Hindlimb muscle (tissue), 1 donor: ENCODE measurements at places on chromosomes 1 and 21.
A peak's percentile ranks its signal among the peaks of the same experiment; 100 is the strongest.

GRCh38 chr1:36803868-36804570, 230.3 kb downstream of the GRIK3 start:
- no peak for DNase-seq

DNA sequence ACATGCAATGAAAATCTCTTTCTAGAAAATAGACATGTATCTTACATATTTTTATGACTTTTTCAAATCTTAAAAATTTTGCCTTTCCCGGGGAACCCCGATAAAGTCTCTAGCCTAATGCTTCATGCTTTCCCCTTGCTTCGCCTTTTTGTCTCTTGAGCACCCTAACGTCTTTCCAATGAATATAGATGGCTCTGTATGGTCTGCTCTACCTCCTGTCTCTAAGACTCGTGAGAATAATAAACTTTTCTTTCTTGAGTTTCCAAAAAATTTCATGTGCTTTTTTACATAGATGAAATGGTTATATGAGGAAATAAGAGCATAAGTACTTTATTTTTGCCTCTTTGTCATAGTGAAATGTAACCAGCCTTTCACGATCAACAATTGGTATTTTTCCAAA, 202.6 kb downstream of the PDE4B start:
- DNase-seq = no peak

GRCh38 chr1:41355356-41355755, 5.9 kb upstream of the FOXO6 start:
- DNase-seq = no peak

DNA sequence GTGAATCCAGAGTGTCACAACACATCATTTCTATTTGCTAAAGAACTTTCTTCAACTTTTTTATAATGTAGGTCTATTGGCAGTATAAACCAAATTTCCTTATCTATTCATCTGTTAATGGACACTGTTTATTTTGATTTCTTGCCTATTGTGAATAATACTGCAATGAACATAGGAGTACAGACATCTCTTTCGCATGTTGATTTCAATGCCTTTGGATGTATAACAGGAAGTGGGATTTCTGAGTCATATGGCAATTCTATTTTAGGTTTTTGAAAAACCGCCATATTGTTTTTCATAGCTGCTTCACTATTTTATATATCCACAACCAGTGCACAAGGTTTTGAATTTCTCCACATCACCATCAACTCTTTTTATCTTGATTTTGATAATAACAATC, 198.7 kb downstream of the KCNT2 start:
- no peak for DNase-seq

- DNase-seq = no peak
Observed at GRCh38 chr21:41823906-41824305, 55.2 kb downstream of the PRDM15 start.

DNA sequence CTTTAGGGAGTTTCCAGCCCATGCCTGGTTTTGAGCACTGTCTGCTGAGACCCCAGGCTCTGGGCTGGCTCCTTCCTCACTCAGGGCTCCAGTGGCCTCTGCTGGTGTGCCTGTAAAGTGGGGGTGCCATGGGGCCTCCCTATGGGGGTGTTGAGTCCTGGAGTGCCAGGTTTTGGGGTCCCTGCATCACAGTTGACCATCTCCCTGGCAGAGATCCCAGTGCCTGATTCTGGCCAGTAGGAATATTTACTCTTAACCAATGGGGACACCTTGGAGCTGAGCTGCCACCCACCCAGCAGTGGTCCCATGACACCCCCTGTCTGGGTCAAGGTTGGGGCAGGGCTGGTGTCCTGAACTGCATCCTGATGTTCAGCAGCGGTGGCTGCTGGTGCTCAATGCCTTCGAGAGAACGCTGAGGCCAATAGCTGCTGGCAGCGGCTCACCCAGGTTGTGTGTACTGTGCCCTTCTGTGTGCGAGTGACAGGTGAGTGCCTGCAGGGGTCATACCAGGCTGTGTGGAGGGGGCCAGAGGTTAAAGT, 9.6 kb upstream of the ZNF669 start:
- no peak for DNase-seq

- no peak for DNase-seq
Observed at GRCh38 chr1:159949123-159949522, 3.7 kb upstream of the IGSF9 start.

DNA sequence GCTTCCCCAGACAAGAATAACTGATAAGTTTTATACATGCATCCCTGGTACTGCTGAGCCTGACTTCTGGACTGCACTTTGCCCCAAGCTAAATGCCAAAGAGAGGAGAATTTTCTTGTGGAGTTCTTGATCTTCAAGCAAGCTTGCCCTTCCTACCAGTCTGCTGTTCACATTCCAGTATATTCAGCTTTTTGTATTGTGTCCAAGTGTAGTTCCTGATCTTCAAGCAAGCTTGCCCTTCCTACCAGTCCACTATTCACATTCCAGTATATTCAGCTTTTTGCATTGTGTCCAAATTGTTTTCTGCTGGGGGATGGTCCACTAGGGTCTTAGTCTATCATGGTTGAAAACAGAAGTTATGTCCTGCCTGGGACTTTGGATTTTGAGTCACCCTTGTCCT, 894 bp upstream of the TSEN15 start:
- no peak for DNase-seq

DNA sequence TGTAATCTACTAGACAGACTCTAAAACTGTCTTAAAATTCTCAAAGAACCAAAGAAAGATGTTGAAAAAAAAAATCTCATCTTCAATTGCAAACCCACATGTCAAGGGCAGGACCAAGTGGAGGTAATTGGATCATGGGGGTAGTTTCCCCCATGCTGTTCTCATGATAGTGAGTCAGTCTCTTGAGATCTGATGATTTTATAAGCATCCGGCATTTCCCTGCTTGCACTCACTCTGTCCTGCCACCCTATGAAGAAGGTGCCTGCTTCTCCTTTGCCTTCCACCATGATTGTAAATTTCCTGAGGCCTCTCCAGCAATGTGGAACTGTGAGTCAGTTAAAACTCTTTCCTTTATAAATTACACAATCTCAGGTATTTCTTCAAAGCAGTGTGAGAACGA, 257.0 kb downstream of the HHIPL2 start:
- DNase-seq = no peak

- DNase-seq = no peak
Observed at GRCh38 chr21:28592205-28592865, 400.3 kb downstream of the LTN1 start.

- no peak for DNase-seq
Observed at GRCh38 chr1:31624731-31625514, 7.4 kb downstream of the HCRTR1 start.

GRCh38 chr1:4047666-4048065, 147.6 kb upstream of the C1orf174 start:
- DNase-seq = no peak

DNA sequence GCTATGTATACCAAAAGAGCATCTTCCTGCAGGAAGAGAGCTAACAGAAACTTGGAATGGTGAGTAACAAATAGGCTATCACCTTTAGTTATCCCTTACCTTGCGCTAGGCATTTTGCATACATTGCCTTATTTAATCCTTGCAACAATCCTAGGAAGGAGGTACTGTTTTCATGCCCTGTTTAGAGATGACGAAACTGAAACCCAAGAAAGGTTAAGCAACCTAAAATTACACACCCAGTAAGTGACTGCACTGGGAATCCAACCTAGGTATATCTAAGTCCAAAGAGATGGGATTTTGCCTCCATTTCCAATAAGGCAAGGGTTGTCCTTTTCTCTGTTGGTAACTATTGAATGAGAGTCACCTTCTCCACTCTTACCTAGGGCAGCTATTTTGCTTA, 144.5 kb downstream of the TM2D1 start:
- DNase-seq = no peak

- no peak for DNase-seq
Observed at GRCh38 chr1:93023281-93023680, 55.8 kb upstream of the MTF2 start.

DNA sequence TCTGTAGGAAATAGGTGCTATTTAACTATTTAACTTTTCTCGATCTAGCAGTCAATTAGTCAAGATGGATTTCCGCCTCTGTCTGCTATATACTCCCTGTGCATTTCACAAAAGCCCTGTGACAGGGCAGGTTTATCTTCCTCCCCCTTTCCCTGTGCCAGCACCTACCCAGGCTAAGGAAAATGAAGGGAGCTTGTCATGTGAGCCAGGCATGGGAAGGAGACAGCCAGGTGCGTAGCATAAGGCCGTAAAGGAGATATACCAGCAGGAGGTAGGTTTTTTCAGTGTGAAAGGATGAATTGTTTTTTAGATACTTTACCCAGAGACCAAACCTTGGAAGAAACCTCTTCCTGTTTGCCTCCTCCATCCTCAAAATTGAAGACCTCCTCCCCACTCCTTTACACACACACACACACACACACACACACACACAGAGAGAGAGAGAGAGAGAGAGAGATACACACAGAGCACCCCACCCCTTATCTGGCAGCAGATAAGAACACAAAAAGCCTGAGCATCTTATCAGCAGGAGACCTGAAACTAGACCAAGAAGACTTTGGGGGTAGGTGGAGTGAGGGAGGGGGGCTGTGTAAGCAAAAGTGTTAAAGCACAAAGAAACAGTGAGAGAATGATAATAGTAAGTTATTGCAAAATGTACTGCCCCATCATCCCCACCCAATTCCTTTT, 12.0 kb upstream of the TARBP1 start:
- no peak for DNase-seq

DNA sequence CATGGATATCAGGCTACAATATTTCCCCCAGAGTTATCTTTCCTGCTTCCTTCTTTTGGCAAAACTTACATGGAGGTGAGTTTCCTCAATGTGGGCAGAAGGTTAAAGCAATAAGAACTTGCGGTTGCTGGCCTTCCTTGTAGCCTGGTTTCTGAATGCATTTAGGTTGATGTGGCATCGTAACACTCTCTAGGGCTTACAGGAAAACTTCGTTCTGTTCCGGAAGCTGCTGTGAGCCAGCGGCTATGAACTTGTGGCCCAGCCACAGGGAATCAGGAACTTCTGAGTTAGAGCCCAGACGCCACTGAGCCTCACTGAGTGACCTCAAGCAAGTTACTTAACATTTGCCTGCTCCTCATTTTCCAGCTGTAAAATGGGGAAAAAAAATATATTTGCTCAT, 623.4 kb upstream of the ADAMTS5 start:
- peak; percentile 67 for DNase-seq
